ENCODE measurements at places on chromosomes 13 and 19.

DNA sequence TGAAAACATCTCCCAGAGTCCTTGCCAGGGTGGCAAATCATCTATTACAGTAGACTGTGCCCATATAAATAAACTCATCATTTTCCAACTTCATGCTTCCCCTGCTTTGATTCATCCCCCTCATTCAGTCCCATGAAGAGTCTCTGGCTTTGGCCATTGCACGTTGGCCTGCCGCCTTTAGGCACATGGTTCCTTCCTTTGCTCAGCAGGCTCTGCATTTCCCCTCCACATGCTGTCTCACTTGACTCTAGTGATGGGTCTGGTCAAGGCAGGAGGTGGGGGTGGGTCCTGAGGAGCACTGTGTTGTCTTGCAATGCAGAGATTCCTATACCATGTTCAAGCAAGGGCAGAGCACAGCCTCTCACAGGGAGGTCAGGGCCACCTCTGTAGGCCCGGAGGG is 48.8 kb upstream of the ARGLU1 start:
- H3K27me3 ChIP-seq = peaks cover 27% of the 10 kb centered on the region
- DNase-seq = no peak
- H3K36me3 ChIP-seq = no peaks in the 10 kb centered on the region
- no peak overlapping the region for H3K4me3 ChIP-seq
- H3K4me1 ChIP-seq = no peaks in the 10 kb centered on the region

GRCh38 chr13:67520886-67521285 is 290.8 kb upstream of the PCDH9 start:
- H3K36me3 ChIP-seq = no peaks in the 10 kb centered on the region
- H3K4me1 ChIP-seq = no peaks in the 10 kb centered on the region
- no peak overlapping the region for H3K27ac ChIP-seq
- DNase-seq = no peak

- no peak for DNase-seq
- no peaks in the 10 kb centered on the region for H3K27me3 ChIP-seq
- no peaks in the 10 kb centered on the region for H3K36me3 ChIP-seq
- peak overlapping the region; percentile 72 for H3K27ac ChIP-seq
- H3K4me1 ChIP-seq = peaks cover 35% of the 10 kb centered on the region
These were observed 26.2 kb downstream of the RAP2A start for GRCh38 chr13:97460004-97460775.

- H3K4me3 ChIP-seq = no peak overlapping the region
- no peak overlapping the region for H3K27ac ChIP-seq
- DNase-seq = no peak
- no peaks in the 10 kb centered on the region for H3K36me3 ChIP-seq
These were observed 142.1 kb downstream of the PDS5B start for GRCh38 chr13:32728327-32728726.

DNA sequence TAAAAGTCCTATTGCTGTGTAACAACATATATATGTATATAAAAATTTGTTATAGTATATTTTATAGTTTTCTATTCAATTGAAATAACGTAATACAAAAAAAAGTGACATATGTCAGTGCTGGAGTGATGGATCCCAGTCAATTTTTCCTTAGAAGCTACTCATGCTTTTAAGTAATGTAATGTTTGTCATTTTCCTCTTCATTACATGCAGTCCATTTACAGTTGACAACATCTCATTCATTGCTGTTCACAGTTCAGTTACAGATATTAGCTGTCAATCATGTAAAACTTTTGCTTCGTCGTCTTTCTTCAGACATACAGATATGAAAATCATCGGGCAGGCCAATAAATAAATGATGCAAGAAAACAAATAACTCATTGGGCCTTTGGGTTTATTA is 525.1 kb upstream of the PRR20A start:
- no peaks in the 10 kb centered on the region for H3K4me1 ChIP-seq
- H3K27ac ChIP-seq = no peak overlapping the region
- no peaks in the 10 kb centered on the region for H3K27me3 ChIP-seq
- DNase-seq = no peak
- no peak overlapping the region for H3K4me3 ChIP-seq
- no peaks in the 10 kb centered on the region for H3K36me3 ChIP-seq

DNA sequence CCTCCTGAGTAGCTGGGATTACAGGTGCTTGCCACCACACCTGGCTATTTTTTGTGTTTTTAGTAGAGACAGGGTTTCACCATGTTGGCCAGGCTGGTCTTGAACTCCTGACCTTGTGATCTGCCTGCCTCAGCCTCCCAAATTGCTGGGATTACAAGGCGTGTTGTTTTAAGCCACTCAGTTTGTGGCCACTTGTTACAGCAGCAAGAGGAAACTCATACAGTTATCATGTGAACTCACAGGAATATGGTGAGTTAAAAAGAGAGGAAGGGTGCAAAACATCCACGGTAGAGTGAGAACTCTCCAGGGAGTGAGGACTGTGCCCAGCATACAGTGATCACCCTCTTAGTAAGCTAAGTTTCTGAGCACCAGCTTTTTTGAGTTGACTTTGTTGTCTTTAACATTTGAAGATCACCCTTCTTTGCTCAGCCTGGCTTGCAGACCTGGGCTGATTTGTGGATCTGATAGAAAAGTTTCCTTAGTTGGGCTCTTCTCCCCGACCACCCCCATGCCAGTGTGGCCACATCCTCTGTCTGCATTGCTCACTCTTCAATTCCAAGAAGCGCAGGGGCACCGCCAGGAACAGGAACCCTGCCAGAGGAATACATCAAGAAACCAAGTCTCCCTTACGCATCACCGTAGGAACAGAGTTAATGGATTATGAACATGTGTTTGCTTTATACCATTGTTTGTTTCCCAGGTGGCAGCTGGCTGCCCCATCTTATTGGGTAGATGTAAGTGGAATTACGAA is 16.0 kb downstream of the ALOX5AP start:
- H3K27me3 ChIP-seq = no peaks in the 10 kb centered on the region

GRCh38 chr19:52961981-52962380 is 700 bp downstream of the ZNF816 start:
- H3K4me3 ChIP-seq = peak overlapping the region; percentile 88
- peaks cover 16% of the 10 kb centered on the region for H3K36me3 ChIP-seq
- no peaks in the 10 kb centered on the region for H3K27me3 ChIP-seq
- peaks cover 17% of the 10 kb centered on the region for H3K4me1 ChIP-seq
- no peak for DNase-seq
- peak overlapping the region; percentile 95 for H3K27ac ChIP-seq

DNA sequence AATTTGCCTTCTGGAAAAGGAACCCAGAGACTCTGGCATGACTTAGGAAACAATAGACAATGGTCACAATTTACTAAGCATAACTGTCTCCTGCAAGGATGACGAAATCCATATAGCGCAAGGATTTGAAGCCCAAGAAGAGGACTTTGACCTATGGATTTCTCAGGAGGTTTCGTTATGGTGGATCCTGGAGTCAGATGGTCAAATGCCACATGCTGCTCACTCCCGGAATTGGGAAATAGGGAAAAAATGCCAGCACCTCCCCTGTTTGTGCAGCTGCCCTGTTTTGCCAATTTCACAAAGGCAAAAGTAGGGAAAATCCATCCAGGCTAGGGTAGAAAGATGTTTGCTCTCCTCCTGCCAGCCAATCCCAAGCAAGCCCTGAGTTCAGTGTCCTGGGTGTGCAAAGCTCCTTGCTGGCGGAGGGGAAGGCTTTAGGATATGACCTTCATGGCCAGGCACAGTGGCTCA is 23.4 kb downstream of the RDH8 start:
- H3K27me3 ChIP-seq = peaks cover 45% of the 10 kb centered on the region
- peaks cover 3% of the 10 kb centered on the region for H3K4me1 ChIP-seq
- H3K36me3 ChIP-seq = peaks cover 3% of the 10 kb centered on the region
- no peak overlapping the region for H3K4me3 ChIP-seq
- no peak for DNase-seq

GRCh38 chr13:110661256-110661655 is 44.7 kb downstream of the CARS2 start:
- H3K36me3 ChIP-seq = peaks cover 48% of the 10 kb centered on the region
- no peak for DNase-seq
- no peak overlapping the region for H3K4me3 ChIP-seq
- H3K27me3 ChIP-seq = no peaks in the 10 kb centered on the region
- peaks cover 23% of the 10 kb centered on the region for H3K4me1 ChIP-seq

DNA sequence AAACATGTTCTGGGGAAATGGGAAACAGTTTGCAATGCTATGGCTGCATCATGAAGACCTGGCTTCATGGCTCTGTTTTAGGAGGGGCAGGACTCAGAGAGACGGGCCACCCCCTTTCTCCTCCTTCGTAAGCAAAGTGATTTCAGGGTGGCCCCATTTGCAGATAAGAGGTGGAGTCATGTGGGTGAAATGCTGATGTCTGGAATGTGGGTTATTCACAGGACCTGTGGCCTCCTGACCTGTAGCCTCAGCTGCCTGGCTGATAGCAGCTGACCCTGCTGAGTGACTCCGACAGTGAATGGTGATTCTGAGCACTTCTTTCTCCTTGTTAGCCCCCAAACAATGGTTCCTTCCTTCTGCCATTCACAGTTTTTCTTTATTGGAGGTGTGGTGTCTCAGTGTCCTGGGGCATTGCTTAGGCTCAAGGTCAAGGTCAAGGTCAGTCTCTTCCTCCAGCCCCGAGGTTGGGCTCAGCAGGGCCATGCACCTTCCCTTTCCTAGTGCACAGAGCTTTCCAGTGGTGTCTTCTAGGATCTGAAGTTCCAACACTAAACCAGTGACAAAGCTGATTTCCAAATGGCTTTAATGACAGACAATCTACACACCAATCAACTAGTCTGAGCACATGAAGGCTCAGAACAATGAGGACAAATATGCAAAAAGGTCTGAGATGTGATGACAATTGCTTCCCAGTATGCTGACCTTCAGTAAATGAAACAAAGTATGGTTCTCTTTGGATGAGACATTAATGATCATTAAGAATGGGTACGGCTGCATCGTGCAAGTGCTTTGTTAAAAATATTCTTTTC is 49.6 kb upstream of the ANKRD10 start:
- H3K4me3 ChIP-seq = no peak overlapping the region
- DNase-seq = no peak
- H3K4me1 ChIP-seq = no peaks in the 10 kb centered on the region

Data from effector memory CD8-positive, alpha-beta T cell (primary cell).